ENCODE measurements at places on chromosomes 3 and 15.

DNA sequence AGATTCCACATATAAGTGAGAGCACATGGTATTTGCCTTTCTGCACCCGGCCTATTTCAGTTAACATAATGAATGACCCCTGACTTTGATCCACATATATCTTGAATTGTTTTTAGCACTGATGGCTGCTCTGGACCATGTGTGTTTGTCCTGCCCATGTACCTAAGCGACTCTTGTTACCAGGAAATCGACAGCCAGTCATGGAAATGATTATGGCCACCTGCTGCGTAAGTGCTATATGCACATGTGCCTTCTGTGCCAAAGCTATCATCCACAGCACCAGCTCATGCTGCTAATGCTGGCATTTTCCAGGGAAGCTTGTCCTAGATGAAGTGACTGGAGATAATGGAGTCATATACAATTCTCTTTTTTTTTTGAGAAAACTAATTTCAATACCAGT is 103.7 kb downstream of the PEX5L start:
- no peak for DNase-seq

- DNase-seq = no peak
These were observed 76.0 kb downstream of the WWTR1 start for GRCh38 chr3:149581681-149582370.

DNA sequence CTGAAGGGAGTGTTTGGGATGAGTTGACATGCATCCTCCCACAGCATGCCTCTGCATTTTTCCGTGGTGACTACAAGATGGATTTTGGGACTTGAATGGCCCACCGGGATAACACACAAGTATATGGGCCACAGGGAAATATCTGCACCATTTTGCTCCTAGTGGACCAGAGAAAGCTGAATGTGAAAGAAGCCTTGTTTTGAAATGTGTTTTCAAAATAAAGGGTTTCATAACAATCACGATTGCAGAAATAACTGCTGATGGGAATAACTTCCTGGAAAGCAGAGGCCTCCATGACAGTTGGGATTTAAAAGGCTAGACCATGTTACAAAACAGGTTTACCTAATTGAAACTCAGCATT is 77.5 kb upstream of the PRR23C start:
- DNase-seq = no peak

- no peak for DNase-seq
These were observed 8.1 kb upstream of the SEMA3F start for GRCh38 chr3:50147016-50147415.

GRCh38 chr15:78154955-78155354 is 5.8 kb downstream of the IDH3A start:
- DNase-seq = no peak

GRCh38 chr3:184791171-184791570 is 20.8 kb upstream of the VPS8 start:
- no peak for DNase-seq

DNA sequence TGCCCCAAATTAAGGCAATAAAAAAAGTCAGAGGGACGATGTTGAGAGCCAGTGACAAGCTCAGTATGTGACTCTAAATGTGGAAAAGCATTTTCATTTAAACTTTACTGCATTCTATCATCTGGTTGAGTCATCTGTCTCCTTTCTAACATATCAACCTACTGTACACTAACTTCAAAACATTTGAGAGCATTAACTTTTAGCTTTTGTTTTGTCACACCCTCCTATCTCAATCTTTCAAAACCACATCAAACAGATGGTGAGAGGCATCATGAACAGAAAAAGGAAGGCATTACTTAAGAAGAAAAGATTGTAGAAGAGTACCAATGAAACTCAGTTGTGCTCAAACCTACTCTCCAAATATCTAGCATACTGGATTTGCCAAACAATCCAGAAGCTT is 4.8 kb downstream of the LRRC58 start:
- DNase-seq = no peak

GRCh38 chr3:53846134-53846850 is at the start of the genes CHDH and IL17RB:
Gene CHDH, minus strand, starts transcription at chr3:53846419. Its CDS starts 22,411 bp downstream, at chr3:53824008.
Gene IL17RB, plus strand, starts transcription at chr3:53846568. Its CDS starts 21 bp downstream, at chr3:53846589.
- no peak for DNase-seq

- no peak for DNase-seq
These were observed 913 bp upstream of the SCN5A start for GRCh38 chr3:38650248-38650951.

- DNase-seq = no peak
These were observed 29.3 kb downstream of the PIGB start for GRCh38 chr15:55348281-55348778.

GRCh38 chr3:31559872-31560534 is 27.3 kb downstream of the STT3B start:
- no peak for DNase-seq

DNA sequence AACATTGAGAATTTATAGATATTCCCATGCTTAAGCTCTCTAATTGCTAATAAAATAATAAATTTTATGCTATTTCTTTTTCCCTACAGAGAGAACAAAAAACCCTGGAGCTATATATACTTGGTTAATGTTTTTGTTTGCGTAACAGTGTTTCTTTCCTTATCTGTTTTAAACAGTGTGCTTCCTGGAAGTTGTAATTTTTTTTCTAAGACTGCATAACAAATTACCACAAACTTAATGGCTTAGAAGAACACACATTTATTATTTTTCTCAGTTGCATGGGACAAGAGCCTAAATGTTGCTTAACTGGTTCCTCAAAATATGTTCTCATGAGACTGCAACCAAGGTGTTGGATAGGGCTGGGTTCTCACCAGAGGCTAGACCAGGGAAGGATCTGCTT is 49.7 kb upstream of the DPH6 start:
- no peak for DNase-seq

DNA sequence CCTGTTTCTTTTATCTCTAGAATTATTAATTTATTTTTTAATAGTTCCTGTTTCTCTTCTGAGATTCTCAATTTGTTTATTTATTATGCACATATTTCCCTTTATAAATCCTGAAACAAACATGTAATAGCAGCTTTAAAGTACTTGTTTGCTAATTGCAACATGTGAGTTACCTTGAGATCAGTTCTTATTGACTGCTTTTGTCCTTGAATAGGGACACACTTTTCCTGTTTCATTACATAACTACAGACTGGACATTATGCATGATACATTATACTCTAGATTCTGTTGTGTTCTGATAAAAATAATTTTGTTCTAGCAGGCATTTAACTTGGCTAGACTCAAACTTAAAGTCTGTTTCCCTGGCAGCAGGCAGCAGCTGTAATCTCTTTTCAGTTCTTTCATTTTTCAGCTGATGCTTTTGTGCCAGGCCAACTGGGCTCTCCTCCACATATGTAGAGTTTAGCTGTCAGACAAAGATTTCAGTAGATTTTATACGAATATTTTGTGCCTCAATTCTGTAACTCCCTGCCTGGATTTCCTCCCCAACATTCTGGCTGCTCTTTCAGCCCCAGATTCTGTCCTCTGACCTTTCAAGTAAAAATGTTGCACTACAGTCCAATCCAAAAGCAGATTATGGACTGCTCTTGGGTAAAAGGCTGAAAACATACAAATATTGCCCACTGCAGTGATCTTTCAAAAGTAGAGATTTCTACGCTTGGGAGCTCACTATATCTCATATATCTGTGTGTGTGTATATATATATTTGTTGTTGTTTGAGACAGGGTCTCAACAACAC is 41.9 kb downstream of the PCOLCE2 start:
- no peak for DNase-seq

- no peak for DNase-seq
These were observed 1113.7 kb downstream of the OTOL1 start for GRCh38 chr3:162610261-162610660.

All from activated T-cell treated with anti-CD3 and anti-CD28 coated beads for 4 hours (primary cell).